Activated CD4-positive, alpha-beta T cell treated with anti-CD3 and anti-CD28 coated beads for 24 hours (primary cell): ENCODE measurements at places on chromosomes 3 and 15.

DNA sequence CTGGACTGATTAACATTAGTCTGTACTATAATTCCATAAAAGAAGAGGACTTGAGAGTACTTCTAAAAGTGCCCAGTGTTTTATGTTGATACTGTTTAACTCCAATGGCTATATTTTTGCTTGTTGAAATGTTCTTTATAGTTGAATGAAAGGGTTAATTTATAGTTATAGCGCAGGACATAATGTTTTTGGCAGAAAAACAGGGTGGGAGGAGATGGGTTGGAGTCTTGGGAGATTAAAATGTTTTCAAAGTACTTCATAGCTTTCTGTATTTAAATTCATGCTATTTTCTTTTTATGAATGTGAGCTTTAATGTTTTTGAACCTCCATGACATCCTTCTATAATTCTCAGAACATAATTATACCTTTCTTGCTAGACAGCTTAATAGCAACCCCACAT lies 108.2 kb downstream of the CNTN3 start:
- DNase-seq, result no peak

DNA sequence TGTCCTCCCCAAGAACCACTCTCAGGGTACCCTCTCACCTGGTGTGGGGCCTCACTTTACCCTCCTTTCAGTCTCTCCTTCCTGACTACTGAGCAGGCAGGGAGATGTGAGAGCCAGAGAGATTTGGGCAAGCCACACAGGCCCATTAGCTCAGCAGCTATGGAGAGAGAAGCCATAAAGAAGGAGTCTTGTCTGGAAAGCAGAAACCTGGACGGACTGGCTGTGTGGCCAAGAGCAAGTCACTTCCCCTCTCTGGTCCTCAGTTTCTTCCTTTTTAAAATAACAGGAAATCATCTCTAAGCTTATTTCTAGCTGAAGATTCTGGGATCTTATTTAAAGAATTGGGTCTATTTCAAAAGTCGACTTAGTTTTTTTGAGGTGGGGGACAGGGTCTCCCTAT lies 65.8 kb upstream of the ZNF148 start:
- DNase-seq, result no peak

- DNase-seq, result no peak
These were observed 32.2 kb upstream of the IL20RB start for GRCh38 chr3:136925425-136926190.

GRCh38 chr3:46865031-46865507 lies 1.8 kb upstream of the MYL3 start:
- no peak for DNase-seq

GRCh38 chr3:171528102-171528501 lies 67.9 kb upstream of the TNIK start:
- no peak for DNase-seq

DNA sequence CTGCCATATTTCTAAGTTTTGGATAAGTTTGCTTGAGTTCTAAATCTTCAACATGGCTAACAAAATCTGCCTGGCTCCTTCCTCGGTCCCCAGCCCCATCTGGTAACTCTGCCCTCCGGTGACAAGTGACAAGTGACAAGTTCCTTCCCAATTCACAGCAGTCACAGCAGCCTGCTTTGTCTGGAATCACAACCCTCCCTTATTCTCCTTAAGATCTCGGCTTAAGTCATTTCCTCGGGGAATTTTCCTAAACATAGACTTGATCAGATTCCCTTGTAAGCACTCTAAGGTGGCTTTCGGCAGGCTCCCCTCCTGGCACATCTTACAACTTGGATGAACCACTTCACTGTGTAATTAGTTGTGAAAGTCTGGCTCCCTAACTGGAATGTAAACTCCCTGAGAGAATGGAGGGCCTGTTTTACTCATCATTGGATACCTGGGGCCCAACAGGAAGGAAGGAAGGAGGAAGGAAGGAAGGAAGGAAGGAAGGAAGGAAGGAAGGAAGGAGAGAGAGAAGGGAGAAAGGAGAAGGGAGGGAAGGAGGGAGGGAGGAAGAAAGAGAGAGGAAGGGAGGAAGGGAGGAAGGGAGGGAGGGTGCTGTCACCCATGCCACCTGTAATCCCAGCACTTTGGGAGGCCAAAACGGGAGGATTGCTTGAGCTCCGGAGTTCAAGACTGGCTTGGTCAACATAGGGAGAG lies 126.4 kb downstream of the SHQ1 start:
- no peak for DNase-seq

DNA sequence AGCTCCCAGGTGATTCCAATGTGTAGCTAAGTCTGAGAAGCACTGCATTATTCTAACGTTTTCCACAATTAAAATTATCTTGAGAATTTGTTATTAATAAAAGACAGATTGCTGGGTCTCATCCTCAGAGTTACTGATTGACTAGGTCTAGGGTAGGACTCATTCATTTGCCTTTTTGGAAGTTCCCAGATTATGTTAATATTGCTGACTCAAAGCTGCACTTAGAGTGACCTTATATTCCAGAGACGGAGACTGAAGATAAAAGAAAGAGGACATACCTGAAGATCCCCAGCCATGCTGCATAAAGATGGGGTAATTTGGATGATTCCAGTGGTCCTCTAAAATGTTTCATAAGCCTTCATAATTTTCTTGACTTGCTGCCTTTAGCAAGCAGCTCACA lies 81.8 kb downstream of the PLSCR2 start:
- DNase-seq, result no peak

GRCh38 chr15:89401631-89402517 lies 67.2 kb upstream of the POLG start:
- no peak for DNase-seq

DNA sequence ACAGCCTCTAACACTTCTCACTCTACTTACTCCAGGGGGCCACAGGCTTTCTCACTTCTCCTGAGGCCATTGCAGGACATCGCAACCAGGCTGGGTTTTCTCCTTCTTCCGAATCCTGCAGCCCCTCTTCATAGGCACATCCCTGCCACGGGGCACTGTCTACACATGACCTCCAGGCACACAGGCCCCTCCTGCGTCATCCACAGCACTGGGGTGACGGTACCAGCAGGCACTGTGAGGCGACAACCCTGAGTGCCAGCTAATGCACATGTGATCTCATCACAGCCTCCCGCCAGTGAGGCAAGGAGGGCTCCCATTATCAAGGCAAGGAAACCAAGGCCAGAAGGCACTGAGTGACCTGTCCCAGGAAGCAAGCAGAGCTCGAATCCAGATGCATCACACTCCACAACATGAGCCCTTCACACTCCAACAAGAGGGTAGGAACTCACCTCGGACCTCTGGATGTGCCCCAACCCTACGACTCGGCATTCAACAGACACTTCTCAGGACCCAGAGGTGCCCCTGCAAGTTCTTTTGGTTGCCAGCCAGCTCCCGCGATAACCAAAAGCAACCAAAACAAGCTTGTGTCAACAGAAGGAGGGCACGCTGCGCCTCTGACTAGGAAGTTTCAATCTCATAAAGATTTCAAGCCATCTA lies 16.7 kb downstream of the FAM174B start:
- no peak for DNase-seq

- no peak for DNase-seq
These were observed 42.1 kb upstream of the CCDC174 start for GRCh38 chr3:14609506-14609905.

- DNase-seq, result no peak
These were observed 9.9 kb downstream of the SFMBT1 start for GRCh38 chr3:53035825-53036619.

- peak; percentile 13 for DNase-seq
These were observed 182.7 kb upstream of the GADL1 start for GRCh38 chr3:31077021-31077601.

DNA sequence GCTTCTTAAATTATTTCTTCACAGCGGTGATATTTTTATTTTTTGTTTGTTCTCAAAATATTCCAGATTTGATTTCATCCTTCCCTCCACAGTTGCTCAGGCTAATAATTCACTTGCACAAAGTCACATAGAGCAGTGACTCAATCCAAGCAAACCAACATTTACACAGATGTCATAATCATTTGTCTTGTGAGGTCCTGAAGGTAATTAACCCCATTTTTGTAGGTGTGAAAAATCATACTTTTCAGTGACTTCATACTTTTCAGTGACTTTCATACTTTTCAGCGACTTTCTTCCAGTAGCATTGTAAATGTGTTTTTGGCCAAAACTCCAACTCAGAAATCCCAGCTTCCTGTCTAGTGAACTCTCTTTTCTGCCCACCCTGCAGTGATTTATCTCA lies 32.1 kb downstream of the CD200 start:
- no peak for DNase-seq

DNA sequence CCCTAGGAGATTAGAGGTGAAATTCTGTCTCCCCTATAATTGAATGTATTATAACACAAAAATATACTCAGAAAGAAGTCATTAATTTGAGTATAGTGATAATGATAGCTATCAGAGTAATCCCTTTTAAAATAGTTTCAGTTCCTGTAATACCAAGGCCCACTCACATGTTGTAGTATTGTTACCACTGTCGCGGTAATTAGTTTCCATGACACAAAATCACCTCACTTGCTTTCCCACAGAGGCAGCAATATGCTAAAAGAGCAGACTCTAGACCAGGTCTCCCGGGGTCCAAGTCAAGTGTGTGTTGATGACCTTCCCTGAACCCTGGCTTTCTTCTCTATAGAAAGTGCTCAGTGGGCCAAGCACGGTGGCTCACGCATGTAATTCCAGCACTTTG lies 39.5 kb upstream of the NSMCE3 start:
- no peak for DNase-seq

DNA sequence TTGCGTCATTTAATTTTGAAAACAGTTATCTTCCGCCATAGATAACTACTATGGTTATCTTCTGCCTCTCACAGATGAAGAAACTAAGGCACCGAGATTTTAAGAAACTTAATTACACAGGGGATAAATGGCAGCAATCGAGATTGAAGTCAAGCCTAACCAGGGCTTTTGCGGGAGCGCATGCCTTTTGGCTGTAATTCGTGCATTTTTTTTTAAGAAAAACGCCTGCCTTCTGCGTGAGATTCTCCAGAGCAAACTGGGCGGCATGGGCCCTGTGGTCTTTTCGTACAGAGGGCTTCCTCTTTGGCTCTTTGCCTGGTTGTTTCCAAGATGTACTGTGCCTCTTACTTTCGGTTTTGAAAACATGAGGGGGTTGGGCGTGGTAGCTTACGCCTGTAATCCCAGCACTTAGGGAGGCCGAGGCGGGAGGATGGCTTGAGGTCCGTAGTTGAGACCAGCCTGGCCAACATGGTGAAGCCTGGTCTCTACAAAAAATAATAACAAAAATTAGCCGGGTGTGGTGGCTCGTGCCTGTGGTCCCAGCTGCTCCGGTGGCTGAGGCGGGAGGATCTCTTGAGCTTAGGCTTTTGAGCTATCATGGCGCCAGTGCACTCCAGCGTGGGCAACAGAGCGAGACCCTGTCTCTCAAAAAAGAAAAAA lies 1.2 kb downstream of the B2M start:
- no peak for DNase-seq

DNA sequence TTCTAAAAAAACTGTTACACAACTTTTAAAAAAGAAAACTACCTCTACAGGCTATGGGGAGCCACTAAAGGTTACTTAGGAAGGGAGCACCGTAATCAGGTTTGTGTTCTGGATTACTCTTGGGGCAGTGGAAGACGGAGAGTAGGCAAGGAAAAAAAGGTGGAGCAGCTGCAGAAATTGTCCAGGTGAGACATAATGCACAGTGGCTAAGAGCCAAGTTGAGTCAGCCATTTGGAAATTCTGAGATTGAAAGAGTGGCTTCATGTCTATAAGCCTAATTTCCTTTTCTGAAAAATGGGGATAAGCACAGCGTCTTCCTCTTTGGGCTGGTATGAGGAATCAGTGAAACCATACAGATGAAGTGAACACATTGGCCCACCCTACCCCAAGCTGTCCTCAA lies 195.2 kb downstream of the CADPS start:
- no peak for DNase-seq

DNA sequence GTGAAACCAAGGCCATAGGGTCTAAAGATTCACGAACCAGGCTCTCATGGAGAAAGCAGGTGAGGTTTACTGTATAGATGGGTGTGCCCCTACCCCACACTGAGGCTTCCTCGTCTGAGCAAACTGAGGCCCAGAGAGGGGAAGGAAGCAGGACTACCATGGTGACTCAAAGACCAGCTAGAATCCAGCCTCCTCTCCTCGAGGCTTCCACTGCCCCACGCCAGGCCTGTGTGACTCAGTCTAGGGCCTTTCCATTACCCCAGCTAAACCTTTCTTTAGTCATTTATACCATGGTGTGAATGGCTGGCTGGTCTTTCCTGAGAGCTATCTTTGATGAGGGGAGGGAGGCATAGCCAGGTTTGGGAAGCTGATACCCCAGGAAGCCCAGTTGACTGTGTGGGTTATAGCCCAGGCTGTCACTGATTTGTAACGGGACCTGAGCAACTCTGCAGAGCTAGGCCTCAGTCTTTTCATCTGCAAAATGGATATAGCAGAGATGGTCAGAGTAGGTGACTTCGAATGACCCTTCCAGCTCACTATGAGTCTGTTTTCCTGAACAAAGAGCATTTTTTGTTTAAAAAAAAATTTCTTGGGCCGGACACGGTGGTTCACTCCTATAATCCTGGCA lies 3.0 kb upstream of the RHO start:
- no peak for DNase-seq

DNA sequence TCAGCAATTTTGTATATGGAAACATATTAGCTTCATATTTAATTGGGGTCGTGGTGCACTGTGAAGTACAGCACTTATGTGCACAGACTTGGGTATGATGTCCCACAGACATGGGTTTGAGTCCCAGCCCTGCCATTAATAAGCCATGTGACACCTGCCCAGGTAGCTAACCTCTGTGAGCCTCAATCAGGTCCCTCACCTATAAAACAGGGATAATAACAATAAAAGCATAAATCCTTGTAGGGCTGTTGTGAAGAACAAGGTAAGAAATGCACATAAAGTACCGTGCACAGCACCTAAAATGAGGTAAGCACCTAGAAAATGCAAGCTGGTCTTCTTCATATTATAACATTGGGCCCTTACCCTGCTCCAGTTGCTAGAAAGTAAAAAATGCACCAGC lies 173.5 kb upstream of the WNT5A start:
- DNase-seq, result no peak

- DNase-seq, result no peak
These were observed 463.4 kb downstream of the ZIC1 start for GRCh38 chr3:147872568-147872967.

- DNase-seq, result no peak
These were observed 23.4 kb upstream of the GREM1 start for GRCh38 chr15:32694222-32694983.

GRCh38 chr3:61417352-61417751 lies 144.0 kb upstream of the PTPRG start:
- DNase-seq, result no peak

- DNase-seq, result peak; percentile 8
These were observed 1.1 kb downstream of the ZBTB20 start for GRCh38 chr3:115146032-115146417.

GRCh38 chr15:36334059-36334458 lies 245.4 kb upstream of the CDIN1 start:
- DNase-seq, result no peak

GRCh38 chr3:77025471-77025870 lies 14.4 kb upstream of the ROBO2 start:
- DNase-seq, result no peak

DNA sequence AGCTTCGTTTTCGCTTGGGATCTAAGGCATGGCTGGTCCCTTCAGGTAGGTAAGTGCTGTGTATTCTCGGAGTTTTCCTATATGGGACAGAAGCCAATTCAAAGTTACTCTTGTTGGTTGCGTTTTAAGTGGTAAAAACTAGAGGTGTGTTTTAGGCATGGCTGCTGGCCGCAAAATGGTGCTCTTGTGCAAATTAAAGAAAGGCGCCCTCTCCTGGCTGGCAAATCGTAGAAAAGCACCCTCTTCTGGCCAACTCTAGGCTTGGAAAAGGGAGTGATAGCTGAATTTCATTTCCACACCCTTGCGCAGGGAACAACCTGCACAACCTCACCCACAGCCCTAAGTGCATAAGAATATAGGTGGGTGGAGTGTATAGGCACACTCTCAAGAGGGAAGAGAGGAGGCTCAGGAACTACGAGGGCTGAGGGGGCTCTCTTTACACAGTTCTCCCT lies 23.5 kb downstream of the DRD3 start:
- no peak for DNase-seq
